ENCODE measurements at places on chromosomes 5 and 9.

GRCh38 chr9:6014670-6015270 is 654 bp downstream of the RANBP6 start:
- no peak for DNase-seq

DNA sequence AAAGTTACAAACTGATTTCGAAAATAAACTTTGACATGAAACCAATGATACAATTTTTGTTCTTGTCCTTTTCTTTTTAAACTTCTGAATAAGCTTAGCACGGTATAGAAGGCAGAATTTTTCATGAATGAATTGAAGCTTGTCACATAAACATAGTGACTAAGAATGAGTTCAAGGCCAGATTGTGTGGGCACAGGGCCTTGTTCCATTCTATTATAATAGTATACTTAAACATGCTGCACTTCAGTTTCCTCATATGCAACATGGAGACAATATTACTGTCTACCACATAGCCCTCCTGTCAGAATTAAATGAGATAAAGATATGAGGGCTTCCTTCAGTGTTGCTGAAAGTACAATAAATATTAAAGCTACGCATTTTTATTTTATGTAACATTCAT is 204.2 kb upstream of the HAPLN1 start:
- no peak for DNase-seq

DNA sequence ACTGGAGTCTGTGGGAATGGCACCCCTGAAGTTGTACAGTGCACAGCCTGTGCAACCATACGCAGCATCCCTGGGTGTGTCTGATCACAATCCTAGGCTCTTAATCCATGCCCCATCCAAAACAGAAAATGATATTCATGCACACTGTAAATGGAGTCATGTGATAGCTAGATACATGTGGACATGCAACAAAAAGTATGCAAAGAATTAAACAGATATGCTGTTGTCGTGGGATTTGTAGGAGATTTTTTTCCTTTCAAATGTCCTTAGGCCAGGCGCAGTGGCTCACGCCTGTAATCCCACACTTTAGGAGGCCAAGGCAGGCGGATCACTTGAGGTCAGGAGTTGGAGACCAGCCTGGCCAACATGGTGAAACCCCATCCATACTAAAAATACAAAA is 36.1 kb downstream of the PRRX2 start:
- no peak for DNase-seq

- no peak for DNase-seq
These were observed 90.2 kb upstream of the CCDC112 start for GRCh38 chr5:115386657-115387056.

DNA sequence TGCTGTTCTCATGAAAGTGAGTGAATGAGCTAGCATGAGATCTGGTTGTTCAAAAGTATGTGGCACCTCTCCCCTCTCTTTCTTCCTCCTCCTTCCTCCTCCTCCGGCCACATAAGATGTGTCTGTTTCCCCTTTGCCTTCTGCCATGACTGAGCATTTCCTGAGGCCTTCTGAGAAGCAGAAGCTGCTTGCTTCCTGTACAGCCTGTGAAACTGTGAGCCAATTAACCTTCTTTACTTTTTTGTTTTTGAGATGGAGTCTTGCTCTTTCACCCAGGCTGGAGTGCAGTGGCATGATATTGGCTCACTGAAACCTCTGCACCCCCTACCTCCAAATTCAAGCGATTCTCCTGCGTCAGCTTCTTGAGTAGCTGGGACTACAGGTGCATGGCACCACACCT is 6.1 kb downstream of the S100Z start:
- no peak for DNase-seq

GRCh38 chr5:175809531-175810121 is 61.8 kb upstream of the CPLX2 start:
- no peak for DNase-seq

DNA sequence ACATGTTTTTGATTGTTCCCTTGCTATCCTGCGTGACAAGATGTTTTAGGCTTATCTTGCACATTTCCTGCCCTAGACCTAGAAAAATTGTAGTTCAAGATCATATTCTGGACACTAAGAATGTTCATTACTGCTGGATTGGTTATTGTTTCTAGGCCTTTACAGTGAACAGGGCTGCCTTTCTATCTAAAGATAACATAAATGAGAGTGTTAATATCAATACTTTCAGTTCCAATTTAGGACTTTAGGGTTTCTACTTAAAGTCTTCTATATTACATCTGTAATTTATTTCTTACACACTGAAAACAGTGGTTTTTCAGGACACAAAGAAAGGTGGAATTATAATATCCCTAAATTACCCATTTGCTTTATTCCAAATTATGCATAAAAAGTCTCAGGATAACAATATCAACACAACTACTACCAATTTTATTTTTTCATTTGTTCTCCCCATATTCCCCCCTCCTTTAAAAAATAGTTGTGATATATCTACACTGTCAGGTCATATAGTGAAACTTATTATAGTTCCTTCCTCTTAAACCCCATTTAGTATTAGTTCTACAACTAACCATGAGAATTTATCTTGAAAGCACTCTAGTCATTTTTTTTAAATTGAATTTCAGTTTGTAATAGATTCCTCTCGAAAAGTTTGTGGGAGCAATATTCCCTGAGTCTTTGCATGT is 293.9 kb upstream of the RIOK2 start:
- DNase-seq: no peak

- no peak for DNase-seq
These were observed 24.5 kb upstream of the WDR38 start for GRCh38 chr9:124828489-124829333.

DNA sequence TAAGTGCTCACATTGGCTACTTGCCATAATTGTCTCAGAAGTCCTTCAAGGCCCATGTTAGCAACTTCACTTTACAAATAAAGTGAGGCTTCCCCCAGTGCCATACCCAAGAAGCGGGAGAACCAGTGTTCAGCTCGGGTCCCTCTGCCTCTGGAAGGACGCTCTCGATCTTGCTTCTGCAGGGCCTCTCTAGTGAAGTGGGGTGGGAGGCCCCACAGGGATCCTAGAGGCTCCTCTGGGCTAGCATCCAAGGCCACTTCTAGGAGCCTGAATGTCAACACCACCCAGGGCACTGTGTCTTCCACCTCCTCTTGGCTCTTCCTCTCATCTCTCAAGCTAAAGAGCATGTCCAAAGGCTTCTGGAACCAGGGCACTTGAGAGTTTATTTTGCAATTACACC is 282.5 kb downstream of the GADD45G start:
- DNase-seq: no peak

GRCh38 chr5:177325868-177326381 is 14.2 kb upstream of the MXD3 start:
- no peak for DNase-seq

DNA sequence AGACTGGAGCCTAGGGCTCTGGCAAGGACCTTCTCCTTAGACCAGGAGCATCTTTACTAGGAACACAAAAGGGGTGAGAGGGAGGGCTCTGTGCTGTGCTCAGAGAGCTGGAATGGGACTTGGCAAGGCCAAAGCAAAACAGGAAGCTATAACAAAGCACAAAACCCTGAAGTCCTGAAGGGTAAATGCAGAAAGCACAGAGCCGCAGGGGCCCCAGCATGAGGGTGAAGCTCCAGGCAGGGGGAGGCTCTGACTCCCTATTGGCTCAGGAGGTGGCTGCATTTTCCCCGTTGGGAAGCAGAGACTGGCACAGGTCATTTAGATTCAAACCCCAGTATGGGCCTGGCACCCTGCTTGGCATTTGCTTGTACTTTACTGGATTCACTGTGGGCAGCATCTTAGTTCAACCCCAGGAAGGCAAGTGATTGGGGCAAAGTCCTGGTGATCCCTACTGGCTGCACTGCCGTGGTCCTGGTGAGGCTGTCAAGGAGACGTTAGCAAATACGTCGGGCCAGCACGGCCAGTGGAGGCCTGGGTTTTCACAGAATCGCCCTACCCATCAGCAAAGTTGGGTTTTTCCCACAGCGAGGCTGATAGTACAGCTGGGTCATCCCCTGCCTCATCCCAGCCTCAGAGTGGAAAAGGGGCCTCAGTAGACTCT is 46.3 kb downstream of the GGTA1 start:
- no peak for DNase-seq

GRCh38 chr9:110604171-110604601 is 24.6 kb upstream of the SVEP1 start:
- no peak for DNase-seq

- DNase-seq: peak; percentile 42
These were observed at the start of gene ABL1 for GRCh38 chr9:130834371-130835336. Gene ABL1, plus strand, starts transcription at chr9:130835254. Its CDS starts 193 bp downstream, at chr9:130835447.

DNA sequence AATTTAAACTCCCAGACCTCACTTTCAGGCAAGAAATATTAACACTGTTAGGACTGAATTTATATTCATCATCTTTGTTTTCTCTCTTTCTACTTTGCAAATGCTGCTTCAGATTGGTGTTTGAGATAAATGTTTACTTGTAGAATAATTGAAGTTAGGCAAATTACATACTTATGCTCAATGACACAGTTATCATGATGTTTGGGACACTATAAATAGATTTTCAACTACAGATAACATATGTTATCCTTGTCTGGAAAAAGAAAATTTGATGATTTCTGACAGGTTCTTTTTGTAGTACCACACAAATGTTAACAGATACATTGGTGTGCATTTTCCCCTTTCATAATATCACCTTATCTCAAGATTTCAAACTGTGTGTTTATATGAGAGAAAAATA is 7.9 kb downstream of the PRR16 start:
- no peak for DNase-seq

DNA sequence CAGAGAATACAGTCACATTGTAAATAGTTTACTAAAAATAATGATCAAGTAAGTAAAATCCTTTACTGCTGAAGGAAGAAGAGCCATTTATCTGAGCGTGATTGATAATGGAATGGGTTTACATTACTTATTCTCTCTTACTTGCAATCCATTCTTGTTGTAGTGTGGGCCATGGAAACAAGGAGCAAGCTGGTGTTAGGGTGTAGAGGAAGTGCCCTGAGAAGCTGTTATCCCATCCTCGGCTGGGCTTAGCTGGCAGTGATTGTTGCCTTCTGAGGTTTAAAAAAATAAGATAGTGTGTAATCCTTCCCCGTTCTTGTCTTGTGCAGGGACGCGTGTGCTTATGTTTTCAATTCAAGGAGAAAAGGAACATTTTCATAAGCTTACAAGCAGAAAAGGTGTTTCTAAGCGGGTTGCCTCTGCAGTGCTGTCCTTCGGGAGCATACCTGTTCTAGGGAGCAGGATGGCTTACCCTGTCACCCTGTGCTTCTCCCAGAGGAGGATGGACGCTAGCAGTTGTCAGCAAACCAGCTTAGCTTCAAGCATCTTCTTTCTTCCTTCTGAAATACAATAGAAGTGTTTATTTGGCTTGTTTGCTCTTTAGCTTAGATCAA is 188.3 kb downstream of the ARHGEF28 start:
- no peak for DNase-seq

DNA sequence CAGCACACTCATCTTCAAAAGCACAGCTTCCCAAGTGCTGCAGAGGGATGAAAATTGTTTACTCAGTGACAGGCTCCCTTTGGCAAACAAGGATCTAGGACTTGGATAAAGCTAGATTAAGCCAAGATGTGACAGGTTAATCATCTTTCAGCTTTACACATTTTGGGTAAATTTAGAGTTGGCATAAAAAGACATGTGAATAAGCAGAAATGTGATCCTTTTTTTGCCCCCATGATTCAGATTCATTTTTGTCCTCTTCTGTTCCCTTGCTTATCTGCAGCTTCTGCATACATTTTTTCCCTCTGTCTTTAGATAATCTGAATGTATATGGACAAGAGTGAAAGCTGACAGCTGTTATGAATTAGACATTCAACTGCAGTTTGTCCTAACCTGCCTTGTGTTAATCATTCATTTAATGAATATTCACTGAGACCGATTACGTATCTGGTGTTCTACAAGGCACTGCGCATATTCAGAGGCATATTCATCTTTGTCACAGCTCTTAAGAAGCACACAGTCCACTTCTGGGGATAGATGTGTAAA is 19.6 kb downstream of the ADAMTSL1 start:
- DNase-seq: no peak

DNA sequence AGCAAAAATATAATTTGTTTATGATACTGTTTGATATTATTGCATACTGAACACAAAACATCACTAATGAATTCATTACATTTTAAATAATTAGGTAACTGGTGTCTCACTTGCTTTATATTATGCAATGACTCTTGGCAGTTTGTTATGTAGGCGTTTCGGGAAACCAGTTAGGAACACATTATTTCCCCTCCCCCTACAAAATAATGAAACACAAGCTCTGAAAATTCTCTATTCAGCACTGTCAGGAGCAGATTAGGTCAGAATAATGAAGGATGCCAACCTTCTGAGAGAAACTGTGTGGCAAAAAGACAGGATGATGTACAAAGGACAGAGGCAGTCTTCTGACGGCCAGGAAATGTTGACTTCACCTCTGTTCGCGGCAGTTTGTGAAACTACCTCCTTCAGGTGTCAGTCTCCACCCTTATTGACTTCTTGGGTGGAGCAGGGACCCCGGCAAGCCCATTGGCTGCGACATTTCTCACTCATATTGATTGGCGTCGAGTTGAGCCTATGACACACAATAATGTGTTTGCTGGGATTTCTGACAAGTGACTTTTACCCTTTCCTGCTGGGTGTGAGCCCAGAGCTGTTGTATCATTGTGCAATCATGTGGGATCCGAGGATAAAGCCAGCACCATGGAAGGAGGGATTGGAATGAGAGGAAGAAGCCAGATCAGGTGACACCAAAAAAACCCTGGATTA is 33.9 kb downstream of the SH3PXD2B start:
- no peak for DNase-seq

DNA sequence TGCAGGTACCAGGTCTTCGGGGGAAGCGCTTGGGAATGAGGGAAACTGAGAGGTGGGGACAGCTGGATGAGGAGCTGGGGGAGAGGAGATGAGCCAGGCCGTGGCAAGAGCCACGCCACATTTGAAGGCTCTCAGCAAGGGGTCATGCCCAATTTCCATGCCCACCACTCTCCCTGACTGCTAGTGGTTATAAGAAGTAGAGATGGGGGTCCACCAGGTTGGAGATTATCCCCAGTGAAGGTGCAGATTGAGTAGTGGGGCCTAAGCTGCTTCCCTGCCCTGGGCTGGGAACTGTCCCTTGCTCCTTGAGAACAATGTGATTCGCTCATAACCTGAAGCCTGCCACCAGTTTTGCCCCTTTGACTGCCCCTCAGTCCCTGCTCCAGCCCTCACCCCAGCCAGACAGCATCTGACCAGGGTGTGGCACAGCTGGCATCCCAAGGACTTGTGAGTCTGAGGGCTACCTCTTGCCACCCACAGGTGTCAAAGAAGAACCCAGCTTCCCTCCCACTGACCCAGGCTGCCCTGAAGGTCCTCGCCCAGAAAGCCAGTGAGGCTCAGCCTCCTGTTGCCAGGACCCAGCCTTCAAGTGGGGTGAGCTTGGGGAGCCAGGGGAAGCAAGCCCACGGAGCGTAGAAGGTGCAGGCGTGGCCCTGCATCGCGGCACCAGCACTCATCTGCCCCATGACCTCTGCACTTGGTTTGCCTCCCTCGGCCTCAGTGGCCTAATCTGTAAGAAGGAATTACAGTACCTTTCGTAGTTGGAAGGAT is 21.5 kb downstream of the CD74 start:
- no peak for DNase-seq

- DNase-seq: peak; percentile 30
These were observed 21.2 kb downstream of the OTULIN start for GRCh38 chr5:14685757-14686156.

GRCh38 chr9:101795147-101795546 is 56.7 kb upstream of the GRIN3A start:
- no peak for DNase-seq

- DNase-seq: no peak
These were observed 3.5 kb upstream of the TNIP1 start for GRCh38 chr5:151084363-151084762.
